ENCODE measurements at places on chromosomes 7 and 10.

DNA sequence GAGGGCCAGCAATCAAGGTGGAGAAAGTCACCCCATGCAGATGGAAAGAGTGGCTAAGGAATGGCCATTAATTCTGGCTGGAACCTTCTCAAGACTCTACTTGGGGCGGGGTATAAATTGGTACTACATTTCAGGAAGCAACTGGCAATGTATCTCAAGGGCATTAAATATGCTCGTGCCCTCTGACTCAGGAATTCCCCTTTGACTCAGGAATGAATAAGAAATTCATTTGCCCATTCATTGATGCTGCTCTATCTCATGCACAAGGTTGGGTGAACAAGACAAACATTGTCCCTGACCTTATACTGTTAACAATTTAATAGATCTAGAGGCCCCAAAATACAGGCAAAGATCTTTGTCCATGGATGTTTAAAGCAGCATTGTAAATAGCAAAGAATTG, 188.1 kb downstream of the MYOF start:
- DNase-seq: no peak

- no peak for DNase-seq
These were observed 116.4 kb downstream of the SORBS1 start for GRCh38 chr10:95444792-95445191.

DNA sequence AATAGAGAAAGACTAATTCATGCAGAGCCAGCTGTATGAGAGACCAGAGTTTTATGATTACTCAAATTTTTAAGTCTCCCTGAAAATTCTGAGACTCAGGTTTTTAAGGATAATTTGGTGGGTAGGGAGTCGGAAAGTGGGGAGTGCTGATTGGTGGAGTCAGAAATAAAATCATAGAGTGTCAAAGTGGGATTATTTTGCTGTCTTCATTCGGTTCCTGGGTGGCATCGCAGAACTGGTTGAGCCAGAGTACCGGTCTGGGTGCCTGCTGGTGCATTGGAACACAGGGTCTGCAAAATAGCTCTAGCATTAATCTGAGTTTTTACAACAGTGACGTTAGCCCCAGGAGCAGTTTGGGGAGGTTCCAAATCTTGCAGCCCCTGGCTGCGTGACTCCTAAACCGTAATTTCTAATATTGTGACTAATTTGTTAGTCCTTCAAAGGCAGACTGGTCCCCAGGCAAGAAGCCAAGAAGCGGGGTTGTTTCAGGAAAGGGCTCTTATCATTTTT, 32.4 kb downstream of the GPRIN2 start:
- DNase-seq: no peak

DNA sequence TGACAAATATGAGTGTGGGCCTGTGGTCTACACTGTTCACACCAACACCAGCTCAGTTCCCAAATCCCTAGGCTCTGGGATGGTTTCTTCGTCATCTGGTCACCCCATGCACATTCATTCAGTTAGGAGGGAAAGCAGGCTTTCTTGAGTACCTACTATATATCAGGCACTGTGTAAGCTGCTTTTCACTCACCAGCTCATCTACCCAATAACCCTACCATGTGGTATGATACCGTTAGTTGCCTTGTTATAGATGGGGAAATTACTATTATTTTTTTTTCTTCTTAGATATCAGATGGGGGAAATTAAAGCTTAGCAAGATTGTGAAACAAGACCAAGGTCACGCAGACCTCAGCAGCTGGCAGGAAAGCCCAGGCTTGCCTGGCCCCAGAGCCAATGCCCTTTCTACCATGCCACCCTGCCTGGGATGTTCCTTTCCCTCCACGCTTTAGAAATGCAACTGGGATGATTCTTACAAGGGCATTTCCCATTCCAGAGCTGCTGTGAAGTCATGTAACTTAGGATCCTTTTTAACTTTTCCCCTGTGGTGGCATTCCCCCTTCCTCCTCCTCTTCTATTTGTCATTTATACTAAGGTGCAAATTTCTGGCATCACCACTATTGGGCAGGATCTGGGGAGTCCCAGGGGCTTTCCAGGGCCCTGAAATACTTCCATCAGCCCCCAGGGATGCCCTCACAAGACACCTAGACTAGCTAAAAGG, 93.1 kb upstream of the EFCAB10 start:
- no peak for DNase-seq

DNA sequence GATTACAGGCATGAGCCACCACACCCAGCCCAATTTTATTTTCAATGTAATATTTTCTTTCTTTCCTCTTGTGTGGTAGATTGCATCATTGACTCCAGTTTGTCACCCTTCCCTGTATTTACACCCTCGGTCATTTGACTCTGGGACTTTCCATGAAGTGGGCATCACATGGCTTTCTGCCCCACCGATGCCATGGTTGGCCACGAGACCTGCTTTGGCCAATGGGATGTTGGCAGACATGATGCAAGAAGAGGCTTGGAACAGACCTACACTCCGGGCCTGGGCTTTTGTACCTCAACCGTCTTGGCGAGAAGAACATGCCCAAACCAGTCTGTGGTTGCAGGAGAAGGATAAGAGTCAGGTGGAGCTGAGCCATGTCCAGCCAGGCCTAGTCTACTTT, 38.8 kb upstream of the CACUL1 start:
- DNase-seq: no peak

GRCh38 chr10:84087202-84087601, 52.1 kb upstream of the GHITM start:
- no peak for DNase-seq

DNA sequence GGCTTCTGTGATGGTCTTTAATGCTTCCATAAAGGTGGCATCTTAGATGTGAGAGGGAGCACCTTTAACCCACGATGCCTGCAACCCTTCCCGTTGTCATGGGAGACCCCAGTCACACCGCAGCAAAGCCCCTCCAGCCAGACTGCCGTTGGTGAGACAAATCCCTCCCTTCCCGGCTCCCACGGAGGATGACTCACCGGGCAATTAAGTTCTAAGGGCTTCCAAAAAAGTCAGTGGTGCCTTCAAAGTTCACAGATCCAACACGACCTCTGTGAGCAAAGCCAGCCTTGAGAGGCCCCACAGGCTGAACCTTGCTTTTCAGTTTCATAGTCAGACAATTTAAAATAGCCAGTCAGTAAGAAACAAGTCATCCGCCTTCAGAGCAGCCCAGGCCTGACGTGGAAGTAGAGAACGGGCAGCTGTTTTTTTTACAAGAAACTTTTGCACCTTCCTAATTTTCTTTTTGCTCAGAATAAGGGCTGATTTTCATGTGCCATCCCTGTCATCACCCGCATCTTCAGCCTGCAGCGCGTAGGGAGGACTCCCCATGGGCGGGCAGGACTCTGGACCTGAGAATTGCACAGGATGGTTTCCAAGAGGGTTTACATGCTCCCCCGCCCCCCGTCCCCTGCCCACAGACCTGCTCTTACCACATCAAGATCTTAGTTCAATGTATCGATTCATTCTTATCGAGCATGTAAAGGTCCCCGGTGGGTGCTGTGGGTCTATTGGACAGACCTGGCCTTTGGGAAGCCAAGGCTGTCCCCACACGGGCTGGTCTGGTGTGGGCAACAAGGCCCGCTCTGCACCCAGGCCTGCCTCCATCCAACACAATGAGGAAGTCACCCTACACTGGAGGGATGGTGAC, 333.9 kb downstream of the DNAJB6 start:
- DNase-seq: no peak

DNA sequence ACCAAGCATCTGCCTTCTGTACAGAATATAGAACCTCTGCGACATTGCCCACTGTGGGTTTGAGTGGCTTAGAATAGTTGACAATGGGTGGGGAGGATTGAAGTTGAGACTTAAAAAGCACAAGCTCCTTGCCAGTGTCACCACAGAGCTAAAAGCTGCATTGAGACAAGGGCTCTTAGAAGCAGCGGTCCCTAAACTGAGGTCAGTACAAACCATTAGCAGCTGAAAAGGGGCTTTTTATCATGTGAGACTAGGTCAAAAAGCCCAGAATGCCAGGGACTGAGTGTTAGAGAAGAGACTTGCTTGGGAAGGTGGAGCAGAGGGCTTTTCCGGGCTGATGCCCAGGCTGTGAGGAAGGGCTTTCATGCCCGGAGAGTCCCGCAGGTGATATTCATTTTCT, 91.3 kb downstream of the POU6F2 start:
- DNase-seq: no peak

DNA sequence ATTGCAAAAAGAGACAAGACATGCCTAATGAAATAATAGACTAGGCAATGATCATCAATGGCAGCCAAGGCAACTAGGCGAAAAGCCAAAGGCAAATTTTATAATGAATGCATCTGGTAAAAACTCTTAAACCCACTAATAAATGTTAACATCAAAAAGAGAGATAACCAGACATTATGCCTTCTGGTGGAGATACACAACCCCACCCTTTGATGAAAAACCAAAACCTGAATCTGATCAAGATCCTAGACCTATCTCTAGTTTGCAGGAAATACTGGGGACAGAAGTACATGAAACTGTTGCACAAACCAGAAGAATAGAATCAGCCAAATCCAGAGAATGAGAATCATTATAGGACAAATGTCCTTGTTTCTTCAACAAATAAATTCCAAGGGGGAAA, 22.0 kb upstream of the GSAP start:
- DNase-seq: no peak

Measured in NCI-H748 treated with DMSO at 0.1 percent for 48 hours (cell line).